Activated CD8-positive, alpha-beta memory T cell treated with anti-CD3 and anti-CD28 coated beads for 1 hour (primary cell): ENCODE measurements at places on chromosomes 1 and 21.

DNA sequence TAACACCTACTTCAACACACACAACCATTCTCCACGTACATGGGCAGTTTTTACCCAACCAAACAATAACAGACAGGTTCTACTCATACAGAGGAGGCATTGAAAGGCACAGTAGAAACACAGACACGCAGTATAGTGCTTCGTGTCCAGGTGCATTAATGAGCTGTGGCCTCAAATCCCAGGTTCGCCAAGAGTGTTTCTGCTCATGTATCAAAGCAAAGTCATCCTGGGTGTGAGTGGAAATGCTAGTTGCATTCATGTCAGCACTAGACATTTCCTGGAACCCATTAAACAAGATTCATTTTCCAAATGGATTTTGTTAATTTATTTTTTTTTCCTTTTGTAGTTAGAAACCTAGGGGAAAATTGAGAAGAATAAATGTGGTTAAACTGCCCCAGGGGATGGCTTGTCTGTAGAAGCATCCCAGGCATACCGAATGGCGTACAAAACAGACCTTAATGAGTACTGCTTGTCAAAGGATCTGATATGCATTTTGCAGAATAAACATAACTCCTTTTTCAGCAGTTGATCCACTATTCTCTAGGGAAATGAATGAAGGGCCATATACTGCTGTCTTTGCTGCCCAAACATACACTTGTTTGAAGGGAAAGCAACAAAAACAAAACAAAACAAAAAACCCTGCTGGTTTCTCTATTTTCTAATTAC, 298.6 kb upstream of the ST6GALNAC5 start:
- DNase-seq: no peak

- no peak for DNase-seq
Measured at GRCh38 chr1:15618077-15618654, 908 bp downstream of the DDI2 start.

DNA sequence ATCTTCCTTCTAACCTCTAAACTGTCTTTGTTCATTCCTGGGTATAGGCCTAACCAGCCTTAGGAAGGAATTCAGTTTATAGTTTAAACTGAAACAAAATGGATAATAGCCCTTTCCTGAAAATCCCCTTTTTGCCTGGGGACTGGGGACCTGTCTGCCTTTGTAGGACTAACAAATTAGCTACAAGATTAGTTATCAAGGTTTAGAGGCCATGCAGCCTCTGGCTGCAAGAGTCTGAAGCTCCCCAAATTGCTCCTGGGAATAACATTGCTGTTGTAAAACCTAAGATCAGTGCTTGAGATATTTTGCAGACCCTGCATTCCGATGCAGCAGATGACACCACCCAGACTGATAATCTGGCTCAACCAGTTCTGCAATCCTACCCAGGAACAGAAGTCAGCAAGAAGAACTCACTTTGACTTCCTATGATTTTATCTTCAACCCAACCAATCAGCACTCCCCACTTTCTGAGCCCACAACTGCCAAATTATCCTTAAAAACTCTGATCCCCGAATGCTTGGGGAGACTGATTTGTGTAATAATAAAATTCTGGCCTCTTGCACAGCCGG, 96.6 kb upstream of the ETV3 start:
- no peak for DNase-seq

DNA sequence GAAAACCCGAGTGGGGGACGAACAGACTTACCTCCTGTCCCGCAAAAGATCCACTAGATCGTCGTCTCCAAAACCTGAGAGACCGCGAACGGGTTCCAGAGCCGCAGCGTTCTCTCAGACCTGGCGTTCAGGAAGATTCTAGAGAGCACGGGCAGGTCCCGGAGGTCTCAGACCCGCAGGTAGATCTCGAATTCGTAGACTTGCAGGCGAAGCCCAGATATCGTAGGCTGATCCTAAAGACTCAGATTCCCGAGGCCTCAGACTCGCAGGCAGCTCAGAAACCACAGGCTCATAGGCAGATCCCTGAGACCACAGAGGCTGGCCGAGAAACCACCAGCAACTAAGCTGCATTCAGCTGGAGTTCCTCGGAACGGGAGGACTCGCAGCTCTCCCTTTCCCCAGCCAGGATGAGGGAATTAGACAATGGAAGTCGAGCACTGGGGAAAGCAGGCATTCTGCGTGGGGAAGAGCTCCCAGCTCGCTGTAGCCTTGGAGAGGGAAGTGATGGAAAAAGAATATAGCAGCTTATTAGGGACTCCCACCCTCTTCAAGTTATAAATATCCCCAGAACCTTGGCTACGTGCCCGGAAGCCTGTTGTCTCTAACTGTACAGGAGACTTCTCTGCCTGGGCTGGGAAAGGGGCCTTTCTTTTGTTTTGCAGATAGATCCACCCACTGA, at the start of gene ZNF436:
TSS of gene ZNF436 (minus strand) at position 502 of the 679 bp plus-strand sequence. CDS start 1,831 bp downstream, outside the sequence.
- DNase-seq: peak; percentile 19
